ENCODE measurements at places on chromosomes 3 and 15.

DNA sequence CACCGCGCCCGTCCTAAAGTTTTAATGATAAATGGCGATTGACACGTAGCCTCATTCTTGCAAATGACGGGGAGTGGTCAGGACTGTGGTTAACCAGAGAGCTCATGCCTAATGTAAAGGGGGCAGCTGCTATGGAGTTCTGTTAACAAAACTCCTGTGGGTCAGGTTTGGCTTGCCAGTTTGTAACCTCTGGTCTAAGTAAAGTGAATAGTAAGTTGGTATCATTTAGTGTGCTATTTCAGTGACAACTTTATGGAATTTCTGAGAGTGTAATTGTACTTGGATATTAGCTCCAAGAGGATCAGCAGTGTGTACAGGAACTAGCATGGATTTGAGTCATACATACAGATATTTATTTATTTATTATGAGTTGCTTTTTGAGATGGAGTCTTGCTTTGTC lies 87.9 kb downstream of the RGMA start:
- DNase-seq = no peak

DNA sequence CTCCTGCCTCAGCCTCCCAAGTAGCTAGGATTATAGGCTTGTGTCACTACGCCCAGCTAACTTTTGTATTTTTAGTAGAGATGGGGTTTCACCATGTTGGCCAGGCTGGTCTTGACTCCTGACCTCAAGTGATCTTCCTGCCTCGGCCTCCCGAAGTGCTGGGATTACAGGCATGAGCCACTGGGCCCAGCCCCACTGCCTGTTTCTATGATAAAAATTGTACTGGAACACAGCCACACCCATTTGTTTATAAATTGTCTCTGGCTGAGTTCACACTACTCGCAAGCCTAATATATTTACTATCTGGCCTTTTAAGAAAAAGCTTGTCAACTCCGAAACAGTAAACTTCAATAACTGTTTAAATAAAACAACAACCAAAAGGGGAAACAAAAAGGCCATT lies 309.4 kb upstream of the WNT5A start:
- DNase-seq = no peak

DNA sequence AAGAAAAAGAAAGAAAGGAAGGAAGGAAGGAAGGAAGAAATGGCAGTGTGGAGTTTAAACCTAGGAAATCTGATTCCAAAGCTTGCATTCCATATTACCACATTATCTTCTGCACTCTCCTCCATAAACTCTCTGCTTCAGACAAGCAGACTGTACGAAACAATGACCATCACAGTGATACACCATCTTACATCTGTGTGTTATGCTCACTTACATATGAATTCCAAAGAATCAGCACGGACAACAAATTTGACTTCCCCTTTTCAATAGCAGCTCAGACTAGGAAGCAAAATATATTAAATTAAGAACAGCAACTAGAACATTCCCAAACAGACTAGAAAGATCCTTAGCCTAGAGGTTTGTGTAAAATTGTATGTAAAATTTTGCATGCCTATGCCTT lies 18.0 kb upstream of the PPM1L start:
- no peak for DNase-seq

DNA sequence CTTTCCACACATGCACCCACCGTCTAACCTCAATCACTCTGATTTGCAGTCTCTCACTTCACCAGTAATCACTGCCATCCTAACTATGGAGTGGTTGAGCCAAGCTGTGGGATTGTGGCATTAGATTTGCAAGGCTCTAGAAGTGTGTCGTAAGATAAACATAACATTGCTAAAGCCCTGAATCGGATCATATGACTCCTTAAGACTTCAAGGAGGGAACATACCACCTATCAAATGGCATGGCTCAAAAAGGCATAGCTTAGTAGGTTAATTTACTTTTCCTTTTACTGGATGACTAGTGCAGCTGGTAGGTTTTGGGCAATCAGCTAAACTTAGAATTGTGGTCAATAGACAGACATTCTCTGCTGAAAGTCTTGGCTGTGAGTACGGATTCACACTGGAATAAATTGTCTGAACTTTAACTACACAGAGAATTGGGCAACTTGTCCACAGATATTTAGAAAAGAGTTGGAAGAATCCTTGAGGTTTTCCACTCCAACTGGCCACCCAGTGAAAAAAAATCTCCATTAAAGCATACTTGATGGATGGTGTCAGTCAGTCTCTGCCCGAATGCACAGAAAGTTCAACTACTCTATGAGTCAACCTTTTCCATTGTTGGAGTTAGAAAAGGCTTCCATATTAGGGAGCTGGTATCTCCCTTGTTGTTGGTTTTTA lies 476.7 kb upstream of the CBLB start:
- no peak for DNase-seq

Data from HuH-7.5 (cell line).